Hematopoietic multipotent progenitor cell treated with erythropoietin and hydrocortisone succinate and interleukin-3 and kit ligand, for 15 days (in vitro differentiated cells): ENCODE measurements at places on chromosomes 16 and 17.

- DNase-seq, result peak; percentile 14
These were observed 10.9 kb upstream of the ZFP90 start for GRCh38 chr16:68528233-68528632.

GRCh38 chr16:17585449-17586074, 114.8 kb upstream of the XYLT1 start:
- no peak for DNase-seq

DNA sequence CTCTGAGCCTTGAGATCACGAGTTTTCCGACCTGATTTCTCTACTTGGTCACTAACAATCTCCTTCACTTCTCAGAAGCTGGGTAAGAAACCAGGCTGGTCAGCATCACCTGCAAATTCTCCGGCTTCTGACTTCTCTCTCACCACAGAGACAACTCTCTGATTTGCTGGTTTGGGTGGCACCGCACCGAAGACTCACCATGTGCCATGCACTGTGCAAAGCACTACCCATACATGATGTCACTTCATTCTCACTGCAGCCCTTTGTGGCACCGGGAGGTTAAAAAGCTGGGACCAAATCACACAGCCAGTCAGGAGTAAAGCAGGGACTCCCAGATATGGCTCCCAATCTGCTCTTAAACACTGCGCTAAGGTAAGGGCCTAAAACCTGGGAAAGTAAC, 647 bp downstream of the VAC14 start:
- DNase-seq, result peak; percentile 9

DNA sequence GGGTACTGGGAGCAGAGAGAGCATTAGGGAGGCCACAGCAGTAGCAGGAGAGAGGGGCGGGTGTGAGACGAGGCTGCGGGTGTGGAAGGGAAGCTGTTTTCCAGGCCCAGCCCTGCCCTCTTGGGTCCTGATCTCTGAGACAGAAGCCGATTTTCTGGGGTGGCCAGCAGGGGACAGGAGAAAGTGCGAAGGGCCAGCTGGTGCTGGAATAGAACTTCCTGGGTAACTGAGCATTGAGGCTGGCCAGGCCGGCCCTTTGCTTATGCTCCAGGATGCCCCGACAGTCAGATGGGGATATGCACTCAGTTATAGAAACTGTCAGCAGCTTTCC, 804 bp downstream of the BTBD17 start:
- DNase-seq, result no peak

GRCh38 chr17:35046740-35047283, 16.7 kb downstream of the RFFL start:
- no peak for DNase-seq

- DNase-seq, result peak; percentile 49
These were observed 5.8 kb upstream of the ZNF23 start for GRCh38 chr16:71467810-71468209.

DNA sequence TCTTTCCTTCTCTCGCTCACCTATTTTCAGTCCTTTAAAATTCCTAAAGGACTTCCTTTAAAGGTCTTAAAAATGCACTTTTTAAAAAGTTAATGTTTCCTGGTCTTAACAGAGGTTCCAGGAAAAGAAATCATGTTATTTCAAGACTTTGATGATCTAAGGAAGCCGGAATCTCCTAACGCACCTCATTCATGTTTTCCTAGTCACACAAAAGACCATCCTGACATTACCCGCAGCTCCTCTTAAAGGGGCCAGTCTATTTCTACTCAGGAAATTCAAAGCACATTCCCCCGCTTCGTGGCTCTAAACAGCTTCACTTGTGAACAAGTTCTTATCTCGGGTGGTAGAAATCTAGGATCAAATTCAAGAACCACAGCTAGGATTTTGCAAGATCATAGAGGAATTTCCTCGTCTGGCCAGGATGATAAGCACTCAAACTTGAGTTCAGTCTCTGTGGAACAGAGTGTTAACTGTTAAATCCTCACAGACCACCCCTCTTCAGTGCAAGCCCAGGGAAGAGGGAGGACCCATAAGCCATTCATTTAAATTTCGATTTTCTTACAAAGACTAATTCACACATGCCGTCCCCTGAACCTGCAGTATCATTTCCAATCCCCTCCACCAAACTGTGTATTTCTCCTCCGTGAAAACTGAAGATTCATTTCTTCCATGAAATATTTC, 137.1 kb upstream of the AXIN2 start:
- DNase-seq, result no peak

DNA sequence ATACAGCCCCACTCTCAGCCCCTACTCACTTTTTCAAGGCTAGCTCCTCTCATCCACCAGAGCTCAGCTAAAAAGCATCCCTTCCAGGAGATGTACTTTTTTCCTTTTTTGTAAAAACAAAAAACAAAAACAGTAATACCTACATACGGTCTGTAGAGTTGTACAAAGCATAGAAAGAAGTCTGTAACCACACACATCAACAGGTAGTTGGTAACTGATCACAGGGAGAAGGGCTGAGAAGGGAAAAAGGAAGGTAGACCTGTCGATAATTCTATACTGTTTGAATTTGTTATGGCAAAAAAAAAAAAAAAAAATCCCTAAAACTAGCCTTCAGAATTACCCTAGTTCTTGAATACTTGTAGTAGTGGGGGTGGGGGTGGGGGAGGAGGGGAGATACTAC, 874 bp downstream of the SLC25A19 start:
- DNase-seq, result no peak

- no peak for DNase-seq
These were observed 84.6 kb downstream of the USP31 start for GRCh38 chr16:23064639-23065038.

DNA sequence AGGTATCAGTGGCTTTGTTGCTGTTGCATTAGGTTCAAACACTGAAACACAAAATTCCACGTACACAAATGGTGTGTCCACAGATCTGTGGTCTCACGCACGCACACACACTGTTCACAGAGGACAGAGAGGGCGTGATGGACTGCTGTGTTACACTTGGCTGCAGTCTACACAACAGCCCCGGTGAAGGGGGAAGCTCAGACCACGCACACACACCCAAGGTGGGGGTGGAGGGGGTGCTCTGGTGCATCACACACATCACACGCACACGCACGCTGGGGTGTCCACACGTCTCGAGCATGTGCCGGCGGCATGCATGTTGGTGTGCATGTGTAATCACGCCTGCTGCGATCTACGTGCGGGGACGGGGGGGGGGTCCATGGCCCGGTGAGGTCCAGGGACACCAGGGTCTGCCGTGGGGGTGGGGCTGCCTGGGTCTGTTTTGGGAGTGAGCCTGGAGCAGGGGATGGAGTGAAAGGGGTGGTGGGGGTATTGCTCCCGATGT, 7.3 kb downstream of the HSD3B7 start:
- no peak for DNase-seq

DNA sequence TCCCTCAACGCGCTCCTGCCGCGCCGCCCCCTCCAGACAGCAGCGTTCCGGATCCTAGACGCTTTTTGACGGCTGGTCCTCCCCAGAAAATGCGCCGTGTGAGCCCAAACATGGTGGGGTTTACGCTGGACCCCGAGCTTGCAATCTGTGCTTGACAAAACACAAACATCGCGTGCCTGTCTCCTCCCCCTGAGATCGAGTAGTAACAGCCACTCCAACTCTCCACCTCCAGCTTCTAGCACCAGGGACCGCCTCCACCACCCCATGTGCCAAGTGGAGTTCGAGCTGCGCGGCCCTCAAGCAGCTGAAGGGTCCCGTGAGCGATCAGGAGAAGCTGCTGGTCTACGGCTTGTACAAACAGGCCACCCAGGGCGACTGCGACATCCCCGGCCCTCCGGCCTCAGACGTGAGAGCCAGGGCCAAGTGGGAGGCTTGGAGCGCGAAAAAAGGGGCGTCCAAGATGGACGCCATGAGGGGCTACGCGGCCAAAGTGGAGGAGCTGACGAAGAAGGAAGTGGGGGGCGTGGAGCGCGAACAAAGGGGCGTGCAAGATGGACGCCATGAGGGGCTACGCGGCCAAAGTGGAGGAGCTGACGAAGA, 656 bp upstream of the GEMIN4 start:
- peak; percentile 23 for DNase-seq

DNA sequence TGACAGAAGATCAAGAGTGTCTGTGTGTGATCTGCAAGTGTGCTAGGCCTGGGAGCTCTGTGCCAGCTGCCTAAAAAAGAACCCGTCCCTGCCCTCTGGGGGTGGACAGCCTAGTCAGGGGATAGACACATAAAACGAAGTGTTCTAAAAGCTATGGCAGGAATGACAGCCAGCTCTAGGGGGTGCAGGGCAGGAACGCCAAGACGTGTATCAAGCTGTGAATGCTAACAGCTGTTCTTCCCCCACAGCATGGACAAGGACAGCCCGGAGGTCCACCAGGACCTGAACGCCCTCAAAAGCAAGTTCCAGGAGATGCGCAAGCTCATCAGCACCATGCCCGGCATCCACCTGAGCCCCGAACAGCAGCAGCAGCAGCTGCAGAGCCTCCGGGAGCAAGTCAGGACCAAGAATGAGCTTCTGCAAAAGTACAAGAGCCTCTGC, 5.1 kb downstream of the RASD1 start:
- no peak for DNase-seq

DNA sequence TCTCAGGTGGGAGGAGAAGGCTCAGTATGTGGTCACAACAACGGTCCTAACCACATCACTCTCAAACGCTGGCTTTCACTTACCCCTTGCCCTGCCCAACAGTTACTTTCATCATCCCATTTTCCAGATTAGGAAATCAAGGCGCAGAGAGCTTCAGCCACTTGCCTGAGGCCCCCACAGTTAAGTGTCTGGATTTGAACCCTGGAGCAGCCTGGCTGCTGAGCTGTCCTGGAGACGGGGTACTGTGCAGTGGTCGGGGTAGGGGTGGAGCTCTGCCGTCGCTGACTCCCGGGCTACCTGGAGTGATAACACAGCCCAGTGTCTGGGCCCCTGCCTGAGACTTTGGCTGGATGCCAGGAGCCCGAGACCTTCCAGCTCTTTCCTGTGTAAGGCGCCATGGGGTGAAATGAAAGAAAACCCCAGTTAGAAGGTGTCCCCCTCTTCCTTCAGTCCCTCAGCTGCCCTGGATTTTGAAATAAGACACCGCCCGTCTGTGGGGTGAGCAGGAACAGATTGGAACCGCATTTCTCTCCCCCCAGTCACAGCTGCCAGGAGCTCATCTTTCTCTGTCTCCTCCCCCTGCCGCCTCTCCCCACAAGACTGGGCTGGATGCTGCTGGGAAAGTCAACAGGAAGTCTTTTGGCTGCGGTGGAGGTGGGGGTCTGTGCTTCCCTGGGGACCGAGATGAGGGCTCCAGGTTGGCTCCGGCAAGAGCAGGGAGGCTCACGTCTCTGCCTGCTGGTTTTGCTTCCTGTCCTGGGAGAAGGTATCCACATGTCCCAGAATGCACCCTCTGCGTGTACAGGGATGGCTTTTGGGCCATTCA, 280.2 kb downstream of the SEC14L1 start:
- DNase-seq, result no peak

GRCh38 chr16:20826039-20826566, 19.8 kb downstream of the REXO5 start:
- peak; percentile 74 for DNase-seq

DNA sequence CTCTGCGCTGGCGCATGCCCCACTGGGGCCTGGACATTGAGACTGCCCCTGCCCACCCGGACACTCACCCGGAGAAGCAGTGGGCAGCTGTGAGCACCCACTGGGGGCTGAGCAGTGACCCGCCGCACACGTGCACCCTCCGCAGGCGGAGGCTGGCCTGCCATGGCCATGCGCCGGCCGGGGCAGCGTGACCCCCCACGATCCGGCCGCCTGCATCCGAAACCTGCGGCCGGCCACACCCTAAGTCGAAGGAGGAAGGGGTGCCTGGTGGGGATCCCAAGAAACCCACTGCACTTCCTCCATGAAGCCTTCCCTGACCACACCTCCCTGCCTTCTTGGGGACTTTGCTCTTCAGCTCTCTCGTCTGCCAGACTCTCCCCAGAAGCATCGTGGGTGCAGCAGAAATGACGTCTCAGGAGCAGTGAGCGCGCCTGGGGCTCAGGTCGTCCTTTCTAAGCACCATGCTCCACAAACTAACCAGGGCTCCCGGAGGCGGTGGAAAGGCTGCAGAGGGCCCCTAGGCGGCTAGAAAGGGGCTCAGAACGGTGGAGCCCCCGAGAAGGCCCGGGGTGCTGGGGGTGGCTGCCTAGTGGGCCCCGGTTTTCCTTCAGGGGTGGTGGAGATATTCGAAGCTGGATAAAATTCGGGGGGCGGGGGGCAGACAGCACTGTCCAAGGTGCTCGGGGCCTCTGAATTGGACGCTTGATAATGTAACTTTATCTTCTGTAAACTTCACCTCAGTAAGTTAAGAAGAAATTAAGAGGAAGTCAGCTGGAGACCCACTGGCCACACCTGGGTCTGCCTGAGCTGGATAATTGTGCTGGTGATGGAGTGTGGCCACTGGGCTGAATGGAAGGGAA, 1.5 kb downstream of the TPSG1 start:
- no peak for DNase-seq

GRCh38 chr17:8904686-8905085, 37.2 kb upstream of the PIK3R6 start:
- DNase-seq, result no peak
